Fibroblast of upper back skin (primary cell): ENCODE measurements at places on chromosomes 4 and X.

DNA sequence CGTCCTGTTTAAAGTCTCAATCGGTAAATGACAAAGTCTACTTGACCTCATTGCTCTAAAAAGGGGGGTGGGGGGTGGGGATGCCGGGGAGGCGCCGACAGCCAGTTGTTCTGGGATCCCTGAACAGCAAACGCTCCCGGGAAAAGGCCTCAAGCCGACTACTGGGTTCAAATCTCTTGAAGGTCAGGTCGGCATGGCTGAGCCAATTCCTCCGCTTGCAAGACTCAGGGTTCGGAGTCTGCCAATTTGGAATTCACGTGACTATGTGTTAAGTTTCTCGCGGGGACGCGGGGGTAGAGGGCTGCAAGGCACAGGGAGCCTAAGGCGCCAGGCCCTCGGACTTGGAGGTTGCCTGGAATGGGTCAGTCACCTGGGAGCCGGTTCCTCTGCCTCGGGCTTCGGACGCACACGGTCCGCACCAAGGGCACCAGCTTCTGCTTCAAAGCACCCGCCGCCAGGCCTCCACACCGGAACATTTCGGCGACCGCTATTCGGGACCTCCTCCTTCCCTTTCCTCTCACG, 399 bp downstream of the AIFM1 start:
- DNase-seq = no peak

GRCh38 chrX:7444967-7445366, 297.0 kb upstream of the PUDP start:
- DNase-seq = no peak

GRCh38 chr4:185711726-185712125, 100.3 kb downstream of the SORBS2 start:
- peak; percentile 35 for DNase-seq

GRCh38 chr4:157220371-157220881, at the start of gene GRIA2:
Gene GRIA2 (plus strand): TSS chr4:157220728. CDS start chr4:157221043, 315 bp downstream.
- peak; percentile 57 for DNase-seq

GRCh38 chrX:153766098-153766817, 2.2 kb downstream of the PLXNB3 start:
- peak; percentile 75 for DNase-seq

DNA sequence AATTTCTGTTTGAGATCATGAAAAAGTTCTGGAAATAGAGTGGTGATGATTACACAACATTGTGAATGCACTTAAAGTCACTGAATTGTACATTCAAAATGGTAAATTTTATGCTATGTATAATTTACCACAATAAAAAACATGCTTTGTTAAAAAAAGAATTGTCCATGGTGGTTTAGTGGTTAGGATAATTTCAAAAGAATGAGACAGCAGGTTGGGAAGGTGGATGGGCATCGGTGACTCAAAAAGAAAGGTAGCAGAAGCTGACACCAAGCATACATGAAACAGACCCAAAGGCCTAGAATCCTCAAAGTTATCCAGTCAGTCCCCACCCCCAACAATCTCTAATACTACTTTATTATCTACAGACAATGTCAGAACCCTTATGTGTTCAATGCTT, 91.1 kb downstream of the MSN start:
- no peak for DNase-seq

DNA sequence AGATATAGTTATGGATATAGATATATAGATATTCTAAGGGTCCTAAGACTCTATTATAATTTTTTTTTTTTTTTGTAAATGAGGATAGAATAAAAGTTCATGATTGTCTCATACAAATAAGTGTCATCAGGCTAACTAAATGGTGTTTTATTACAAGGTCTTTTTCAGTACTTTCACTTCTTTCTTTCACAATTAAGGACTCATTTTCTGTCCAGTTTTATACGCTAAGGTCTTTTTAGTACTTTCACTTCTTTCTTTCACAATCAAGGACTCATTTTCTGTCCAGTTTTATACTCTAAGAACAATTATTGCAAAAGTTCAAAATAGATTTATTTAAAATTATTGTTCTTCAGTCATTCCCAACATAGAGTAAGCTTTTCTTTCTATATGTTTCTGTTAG, 32.7 kb downstream of the RUFY3 start:
- DNase-seq = no peak

GRCh38 chr4:55834086-55834795, 14.7 kb downstream of the EXOC1L start:
- peak; percentile 26 for DNase-seq

DNA sequence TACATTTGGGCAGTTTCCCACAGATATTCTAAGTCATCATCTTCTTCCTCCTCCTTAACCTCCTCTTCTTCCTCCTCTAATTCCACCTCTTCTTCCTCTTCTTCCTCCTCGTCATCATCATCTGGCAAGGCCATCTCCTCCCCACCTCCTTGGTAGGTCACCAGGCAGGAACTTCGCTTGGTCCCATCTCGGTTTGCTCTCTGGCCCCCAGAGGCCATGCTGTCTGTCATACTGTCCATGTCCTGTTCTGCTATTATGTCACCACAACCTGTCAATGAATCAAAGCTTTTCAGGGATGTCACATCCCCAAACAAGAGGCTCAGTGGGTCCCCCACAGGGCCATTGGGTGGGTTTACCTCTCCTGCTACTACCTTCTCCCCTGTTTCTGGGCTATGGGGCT, 13.5 kb downstream of the AMER1 start:
- DNase-seq = no peak

GRCh38 chr4:75769036-75769435, 44.7 kb downstream of the USO1 start:
- peak; percentile 16 for DNase-seq

- peak; percentile 31 for DNase-seq
Observed at GRCh38 chr4:72468904-72469502, 100.0 kb downstream of the ADAMTS3 start.

DNA sequence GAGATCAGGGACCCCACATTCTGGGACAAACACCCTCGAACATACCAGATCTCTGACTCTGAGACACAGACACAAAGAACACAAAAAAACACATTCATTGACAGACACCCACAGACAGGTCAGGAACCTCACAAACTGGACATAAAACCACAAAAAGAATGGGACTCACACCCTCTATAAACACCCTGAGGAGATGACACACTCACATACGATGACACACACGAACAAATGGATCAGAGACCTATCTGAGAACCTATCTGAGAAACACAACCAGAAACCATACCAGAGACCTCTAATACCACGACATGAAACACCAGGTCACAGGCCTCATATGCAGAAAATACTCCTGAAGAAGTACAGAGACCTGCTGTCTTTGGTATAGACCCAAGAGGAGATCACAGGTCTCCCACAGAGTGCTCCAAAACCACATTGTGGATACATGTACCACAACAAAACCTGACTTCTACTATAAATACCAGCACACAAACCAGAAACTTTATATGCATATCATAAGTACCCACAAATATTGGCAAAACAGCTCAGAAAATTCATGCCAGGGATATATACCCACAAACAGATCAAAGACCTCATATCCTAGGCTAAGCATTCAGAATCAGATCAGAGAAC, 19.5 kb downstream of the SUV39H1 start:
- DNase-seq = no peak
